ENCODE measurements at places on chromosomes 5 and 9.
A peak's percentile ranks its signal among the peaks of the same experiment; 100 is the strongest.

DNA sequence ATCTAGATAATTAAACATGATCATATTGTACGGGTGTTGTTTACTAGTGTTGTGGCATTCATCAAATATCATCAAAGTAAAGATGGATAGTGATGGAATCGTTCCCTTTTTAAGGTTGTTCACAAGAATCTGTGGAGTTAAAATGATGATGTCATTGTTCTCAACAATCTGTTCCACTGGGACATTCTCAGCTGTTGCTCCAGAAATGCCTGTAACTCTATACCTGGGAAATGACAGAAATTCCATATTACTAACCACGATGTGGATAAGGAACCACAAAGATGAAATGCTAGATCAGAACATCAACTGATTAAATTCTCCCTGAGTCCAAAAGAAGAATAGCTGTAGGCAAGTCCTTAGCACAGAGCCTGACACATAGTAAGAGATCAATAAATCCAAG, 38.0 kb downstream of the RIGI start:
- no peak for DNase-seq

DNA sequence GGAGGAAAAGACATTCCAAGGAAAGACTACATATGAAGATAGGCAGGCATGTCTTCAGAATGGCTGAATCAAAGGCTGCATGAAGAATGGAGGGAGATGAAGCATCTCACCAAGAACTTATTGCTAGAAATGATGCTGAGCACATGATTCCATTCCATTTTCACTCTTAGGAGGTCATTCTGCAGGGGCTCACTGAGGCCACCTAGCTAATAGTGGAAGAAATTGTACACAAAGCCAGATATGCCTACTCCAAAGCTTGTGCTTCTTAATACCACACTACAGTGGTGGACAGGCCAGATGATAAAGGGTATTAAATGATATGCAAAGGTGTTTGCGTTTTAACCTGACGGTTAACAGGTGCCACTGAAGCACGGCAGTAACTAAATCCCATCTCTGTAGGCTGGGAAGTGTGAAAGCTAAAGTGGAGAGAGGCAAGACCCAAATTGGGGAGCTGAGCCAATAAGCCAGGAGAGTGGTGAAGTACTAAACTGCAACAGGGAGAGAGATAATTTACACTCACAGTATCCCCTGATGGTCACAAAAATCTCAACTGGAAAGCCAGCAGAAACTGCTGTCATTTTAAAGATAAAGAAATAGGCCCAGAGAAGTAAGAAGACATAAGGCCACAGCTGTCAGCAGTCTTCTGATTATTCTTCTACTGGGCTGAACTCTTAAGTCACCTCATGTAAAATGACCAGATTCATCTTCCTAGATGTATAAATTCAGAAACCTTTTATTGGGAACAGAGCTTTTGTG, 14.6 kb downstream of the NDUFA8 start:
- no peak for DNase-seq

GRCh38 chr9:122059955-122060324, 33.2 kb downstream of the TTLL11 start:
- DNase-seq, result no peak

GRCh38 chr9:120875954-120876841, 790 bp downstream of the PHF19 start:
- peak; percentile 65 for DNase-seq

DNA sequence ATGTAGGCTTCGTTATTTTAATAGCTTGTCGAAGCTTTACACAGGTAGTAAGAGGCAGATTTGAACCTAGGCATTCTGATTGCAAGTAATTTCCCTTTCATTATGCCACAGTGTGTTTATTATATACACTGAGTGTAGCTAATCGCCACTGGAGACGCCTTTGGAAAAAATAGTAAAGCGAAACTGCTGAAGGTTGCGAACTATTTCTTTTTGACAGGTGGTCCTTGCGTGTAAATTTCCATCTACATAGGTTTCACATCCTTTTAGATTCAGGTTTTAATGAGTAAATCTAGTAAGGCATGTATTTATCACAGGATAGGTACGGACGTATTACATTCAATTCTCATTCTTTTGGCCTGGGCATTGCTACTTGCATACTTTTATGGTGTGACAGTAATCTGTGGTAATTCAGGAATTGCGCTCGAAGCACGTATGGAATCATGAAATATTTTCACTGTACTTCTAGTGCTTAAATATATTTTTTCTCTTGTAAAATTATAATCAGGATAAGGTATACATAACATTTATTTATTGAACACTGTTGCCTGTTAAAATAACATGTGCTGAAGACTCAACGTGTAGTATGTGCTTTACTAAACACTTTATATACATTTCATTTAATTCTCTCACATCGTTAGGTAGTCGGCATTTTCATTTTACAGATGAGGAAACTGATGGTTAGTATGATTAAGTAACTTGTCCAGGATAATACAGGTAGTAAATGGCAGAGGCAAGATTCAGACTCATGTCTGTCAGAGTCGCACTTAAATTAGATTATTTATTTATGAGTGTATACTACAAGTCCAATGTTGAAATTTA, 1.8 kb downstream of the MARCHF6 start:
- no peak for DNase-seq
